Stimulated activated CD8-positive, alpha-beta memory T cell treated with anti-CD3 and anti-CD28 coated beads, Interleukin-7, amount 100 ng/mL, for 4 hours (primary cell): ENCODE measurements at places on chromosomes 7 and 10.
A peak's percentile ranks its signal among the peaks of the same experiment; 100 is the strongest.

GRCh38 chr10:31396376-31396775 lies 77.4 kb downstream of the ZEB1 start:
- no peak for DNase-seq

DNA sequence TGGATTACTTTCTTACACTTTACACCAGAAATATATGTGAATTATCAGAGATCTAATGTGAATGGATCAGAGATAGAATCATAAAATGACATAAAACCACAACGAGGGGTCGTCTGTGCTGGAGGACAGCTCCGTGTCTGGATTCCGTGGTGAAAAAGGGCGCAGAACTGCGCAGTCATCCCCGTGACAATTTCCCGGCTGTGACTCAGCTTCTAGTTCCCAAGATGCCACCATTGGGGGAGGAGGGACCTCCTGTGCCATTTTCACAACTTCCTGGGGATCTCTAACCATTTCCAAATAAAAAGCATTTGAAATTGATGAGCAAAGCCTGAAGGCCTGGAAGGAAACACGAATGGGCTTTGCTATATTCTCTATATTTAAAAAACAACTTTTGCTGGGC lies 72.1 kb downstream of the PDGFA start:
- DNase-seq: no peak

- no peak for DNase-seq
Observed at GRCh38 chr7:106986450-106986977, 58.0 kb upstream of the PRKAR2B start.

DNA sequence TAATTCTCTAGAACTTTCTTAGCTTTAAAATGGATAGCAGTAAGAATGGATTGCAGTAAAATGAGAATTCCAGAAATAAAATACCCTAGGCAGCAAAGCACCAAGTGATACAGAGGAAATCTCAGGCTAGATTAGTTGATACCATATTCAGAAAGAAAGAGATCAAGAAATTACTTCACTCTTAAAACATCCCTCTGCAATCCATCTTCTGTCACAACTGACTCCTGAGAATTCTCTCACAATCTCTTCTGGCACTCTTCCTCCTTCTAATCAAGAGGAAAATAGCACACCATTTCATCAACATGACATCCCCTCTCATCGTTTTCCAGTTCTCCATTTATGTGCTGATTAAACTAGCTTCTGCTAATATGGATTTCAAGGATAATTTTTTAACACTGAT lies 42.2 kb upstream of the LAMB1 start:
- no peak for DNase-seq

- DNase-seq: no peak
Observed at GRCh38 chr10:21327289-21327993, 198.0 kb downstream of the SKIDA1 start.

DNA sequence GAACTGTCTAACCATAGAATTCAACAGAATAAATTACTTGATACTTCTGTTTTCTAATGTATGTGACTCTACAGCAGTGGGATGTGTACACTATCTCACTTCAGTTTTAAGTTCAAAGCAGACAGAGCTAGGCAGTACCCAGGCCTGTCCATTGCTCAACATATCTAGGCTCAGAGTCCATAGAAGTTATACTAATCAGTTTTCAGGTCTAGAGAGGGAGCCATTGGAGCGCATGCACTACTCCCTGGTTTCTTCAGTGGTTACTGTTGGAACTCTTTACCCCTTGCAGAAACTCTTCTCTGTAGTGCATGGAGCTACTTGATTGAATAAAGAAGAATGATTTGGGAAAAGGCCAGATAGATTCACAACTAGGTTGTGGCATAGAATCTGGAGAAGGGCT lies 4.4 kb downstream of the CD36 start:
- no peak for DNase-seq

- DNase-seq: peak; percentile 34
Observed at GRCh38 chr7:44884621-44885393, 523 bp downstream of the PURB start.

DNA sequence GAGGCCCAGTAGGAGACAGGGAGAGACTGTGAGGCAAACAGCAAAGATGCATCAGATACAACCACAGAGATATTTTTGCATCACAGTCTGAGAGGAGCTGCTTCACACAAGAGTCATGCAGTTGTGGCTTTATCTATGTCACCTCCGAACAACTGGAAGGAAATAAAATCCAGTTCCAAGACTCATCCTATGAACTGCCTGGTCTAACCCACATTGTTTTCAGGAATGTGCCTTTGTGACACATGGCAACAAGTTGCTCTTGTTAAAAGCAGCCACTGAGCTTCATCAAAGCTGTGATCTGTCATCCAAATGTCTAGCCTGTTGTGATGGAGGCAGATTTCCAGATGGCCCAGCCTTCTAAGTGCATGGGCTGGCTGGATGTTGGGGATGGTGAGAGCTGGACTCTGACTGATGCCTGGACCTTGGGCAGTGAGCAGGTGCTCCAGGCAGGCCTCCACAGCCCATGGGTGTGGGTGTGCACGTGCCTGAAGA lies 255.0 kb downstream of the BMPER start:
- DNase-seq: no peak

GRCh38 chr10:1454428-1454827 lies 282.9 kb downstream of the ADARB2 start:
- DNase-seq: no peak

DNA sequence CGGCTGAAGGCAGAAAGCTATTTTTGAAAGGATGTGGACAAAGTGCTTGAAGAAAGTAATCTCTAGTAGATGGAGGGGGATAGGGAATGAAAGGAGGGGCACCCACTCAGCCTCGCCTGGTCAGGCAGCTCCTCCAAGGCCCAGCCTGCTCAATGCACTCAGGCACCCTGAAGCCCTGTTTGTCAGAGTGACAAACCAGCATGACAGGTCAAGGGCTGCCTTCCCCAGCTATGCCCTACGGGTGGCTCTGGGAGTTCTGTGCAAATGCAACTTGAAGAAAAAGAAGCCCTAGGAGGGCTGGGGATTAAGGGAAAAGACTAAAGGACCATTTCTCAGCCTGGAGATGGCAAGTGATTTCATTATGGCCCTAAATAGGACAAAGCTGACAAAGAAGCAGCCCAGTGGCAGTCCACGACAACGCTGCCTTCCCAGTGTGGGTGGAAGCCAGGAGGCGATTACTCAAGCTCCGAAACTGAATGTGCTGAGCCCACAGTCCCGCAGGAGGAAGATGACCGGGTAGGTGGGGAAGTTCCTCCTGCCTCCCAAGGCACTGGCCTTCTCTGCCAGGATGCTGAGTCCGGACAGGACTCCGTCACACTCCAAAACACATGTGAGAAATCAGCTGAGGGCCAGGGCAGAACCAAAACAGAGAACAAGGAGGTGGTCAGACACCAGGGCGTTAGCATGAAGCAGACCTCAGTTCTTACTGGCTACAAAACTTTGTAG lies 16.3 kb downstream of the LIPA start:
- DNase-seq: no peak

- DNase-seq: no peak
Observed at GRCh38 chr7:22584179-22584578, 84.2 kb upstream of the STEAP1B start.

DNA sequence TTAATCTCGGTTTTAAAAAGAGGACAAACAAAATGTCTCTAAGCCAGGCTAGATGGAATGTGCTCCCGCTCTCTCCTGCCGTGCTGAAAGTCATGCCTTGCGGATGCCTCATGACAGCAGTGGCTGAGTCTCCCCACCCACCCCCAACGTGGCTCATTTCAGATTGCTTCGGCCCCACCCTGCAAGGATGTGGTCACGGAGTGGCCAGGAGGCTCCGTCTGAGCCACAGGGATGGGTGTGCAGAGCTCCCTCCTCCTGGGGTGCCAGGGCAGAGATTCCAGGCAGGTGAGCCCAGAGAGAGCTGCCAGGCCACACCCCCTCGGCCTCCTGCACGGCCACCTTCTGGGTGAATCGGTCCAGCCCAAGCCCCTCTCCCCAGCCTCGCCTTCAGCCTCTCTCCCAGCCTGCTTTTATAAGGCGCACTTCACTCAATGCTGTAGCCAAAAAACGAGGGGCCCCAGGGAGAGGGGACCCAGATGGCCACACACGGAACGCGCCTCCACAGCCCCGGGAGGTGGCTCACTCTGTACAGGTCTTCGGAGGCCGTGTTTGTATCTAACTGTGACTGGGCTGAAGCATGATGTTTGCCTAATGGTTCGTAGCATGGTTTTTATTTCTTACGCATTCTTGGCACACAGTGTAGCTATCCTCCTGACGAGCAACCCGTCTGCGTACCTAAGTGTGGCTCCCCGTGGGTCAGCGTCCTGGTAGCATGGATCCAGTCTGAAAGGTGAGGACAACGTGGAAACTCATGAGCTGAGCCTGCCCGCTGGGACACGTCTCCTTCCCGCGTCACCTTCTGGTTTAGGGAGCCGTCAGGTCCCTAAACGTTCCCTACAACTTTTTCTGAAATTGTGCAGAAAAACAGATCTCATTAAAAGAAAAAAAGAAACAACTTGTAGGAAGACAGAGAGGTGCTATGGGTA lies 413.8 kb upstream of the FOXK1 start:
- DNase-seq: no peak

- no peak for DNase-seq
Observed at GRCh38 chr7:102393467-102393866, 2.7 kb upstream of the PRKRIP1 start.
